ENCODE measurements at places on chromosomes 16 and 17.

GRCh38 chr17:75645889-75646637, 12.8 kb downstream of the SMIM5 start:
- DNase-seq: no peak

DNA sequence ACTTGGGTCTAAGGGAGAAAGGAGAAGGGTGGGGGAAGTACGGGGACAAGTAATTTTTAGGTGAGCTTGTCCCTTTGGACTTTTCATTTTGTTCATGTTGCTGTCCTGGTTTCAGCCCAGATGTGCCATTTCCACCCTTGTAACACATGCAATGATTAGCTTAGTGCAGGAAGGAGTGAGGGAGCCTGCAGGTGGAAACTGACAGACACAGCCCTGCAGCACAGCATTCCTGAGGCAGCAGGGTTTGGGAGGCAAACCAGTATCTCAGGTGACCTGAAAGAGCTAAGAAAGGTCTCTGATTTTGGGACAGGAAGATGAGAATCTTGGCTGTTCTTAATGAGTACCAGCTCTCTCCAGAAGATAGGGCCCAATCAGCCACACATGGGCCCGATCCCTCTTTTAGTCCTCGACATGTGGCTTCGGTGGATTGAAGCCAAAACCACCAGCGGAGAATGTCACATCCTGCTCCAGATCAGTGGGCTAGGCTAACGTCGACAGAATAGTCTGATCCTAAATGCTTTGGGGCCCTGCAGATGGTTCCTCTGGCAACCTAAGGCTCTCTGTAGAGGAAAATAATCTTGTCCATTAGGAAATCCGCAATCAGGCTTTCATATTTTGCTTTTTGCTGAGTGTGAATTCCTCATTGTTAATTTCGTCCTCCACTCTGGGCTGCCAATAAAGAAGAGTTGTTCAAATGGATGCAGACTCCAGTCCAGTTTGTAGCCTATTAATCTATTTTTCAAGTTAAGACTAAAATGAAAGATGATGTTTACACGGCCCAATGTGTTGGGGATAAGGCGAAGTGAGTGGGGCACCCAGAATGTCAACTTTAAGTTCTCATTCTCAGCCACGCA, 3.8 kb upstream of the RNF157 start:
- no peak for DNase-seq

DNA sequence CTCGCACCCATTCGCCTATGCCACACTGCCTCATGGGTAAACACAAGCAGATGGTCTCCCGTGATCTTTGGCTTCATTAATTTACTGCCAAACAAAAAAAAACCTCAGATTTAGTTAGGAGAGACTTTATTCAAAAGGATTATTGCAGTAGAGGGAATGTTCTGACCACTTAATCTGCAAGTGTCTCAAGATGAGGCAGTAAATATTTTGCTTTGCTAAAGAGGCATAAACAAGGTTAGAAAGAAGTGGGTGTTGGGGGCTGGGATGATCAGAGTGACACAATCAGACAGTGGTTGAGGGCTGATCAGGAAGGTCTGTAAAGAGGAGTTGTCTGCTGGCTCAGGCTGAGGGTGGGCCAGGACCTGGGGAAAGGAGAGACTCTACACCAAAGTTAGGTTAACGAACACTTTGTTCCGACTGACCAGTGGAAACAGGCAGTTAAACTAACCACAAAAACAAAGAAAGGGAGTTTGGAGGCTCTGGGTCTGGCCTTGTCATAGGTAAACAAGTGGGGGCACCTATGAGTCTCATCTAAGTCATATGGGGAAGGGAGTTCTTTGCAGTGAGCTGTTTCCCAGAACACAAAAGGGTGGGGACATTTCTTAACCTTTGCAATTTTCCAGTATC, 28.5 kb downstream of the HSD17B2 start:
- DNase-seq: no peak

DNA sequence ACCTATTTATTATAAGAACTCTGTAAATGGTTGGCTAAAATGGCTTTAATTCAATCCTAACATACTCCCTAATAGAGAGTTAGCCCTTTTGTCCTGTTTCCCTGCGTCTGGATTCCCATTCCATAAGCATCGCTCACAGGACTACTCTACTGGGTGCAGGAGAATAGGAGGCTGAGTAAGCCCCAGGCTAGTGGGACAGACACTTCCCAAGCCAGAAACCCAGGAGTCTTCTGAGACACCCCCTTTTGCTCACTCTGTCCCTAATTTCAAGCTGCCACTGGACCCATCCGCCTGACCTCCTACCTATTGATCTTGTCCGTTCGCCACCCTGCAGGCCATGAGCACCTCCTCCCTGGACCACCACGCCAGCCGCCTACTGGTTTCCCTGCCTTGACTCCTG, 16.7 kb upstream of the TOB1 start:
- DNase-seq: no peak

DNA sequence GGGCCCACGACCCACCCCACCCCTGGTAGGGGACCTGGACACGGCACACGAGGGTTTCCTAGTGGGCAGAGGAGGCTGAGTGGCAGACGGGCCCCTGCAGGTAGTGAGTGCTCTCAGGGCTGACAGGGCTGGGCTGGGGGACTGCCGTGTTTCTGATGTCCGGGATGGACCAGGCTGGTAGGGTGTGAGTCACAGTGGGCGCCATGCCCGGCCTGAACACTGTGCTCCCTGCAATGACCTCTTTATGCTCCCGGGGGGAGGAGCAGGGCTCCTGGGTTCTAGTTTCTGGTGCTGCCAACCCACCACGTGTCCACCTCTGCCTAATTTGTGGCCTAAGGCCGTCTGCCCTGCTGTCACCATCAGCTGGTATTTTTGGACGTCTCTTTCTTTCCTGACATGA, 26.3 kb downstream of the ARHGAP23 start:
- no peak for DNase-seq

DNA sequence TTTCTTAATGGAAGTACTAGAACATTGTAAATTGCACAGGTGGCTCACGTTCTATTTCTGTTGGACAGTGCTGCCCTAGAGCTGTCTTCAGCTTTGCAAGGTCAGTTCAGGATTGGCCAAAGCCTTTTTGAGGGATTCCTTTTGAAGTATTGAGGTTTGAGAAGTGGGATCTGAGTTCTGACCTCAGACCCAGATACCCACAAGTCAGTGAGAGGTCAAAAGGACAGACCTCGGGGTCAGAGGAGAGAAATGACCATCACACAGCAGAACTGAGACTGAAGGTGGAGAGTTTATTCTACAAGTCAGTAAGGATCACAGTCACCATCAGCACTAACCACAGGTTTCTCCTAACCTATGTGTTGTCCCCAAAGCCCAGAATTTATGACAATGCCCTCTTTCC, 1.7 kb downstream of the ACSM5 start:
- DNase-seq: no peak

DNA sequence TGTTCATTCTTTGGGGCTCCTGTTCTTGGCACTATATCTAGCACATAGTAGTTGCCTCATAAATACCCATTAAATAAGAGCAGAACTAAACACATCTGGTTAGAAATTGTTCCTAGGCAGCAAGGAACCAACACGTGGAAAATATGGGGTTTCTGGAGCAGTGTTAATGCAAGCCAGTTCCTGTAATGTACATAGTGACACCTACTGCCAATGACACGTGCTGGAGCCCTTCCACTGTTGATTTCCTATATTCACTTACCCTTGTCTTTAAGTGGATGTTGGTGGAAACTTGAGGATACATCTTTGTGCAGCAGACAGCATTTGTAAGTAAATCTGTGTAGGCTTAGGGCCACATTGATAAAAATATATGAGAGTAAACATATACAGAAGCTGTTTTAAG, 1.6 kb upstream of the IRF8 start:
- no peak for DNase-seq

- no peak for DNase-seq
Measured at GRCh38 chr16:79008869-79009179, 591.7 kb downstream of the MAF start.

GRCh38 chr16:86931410-86931941, 353.1 kb downstream of the FOXL1 start:
- DNase-seq: no peak

DNA sequence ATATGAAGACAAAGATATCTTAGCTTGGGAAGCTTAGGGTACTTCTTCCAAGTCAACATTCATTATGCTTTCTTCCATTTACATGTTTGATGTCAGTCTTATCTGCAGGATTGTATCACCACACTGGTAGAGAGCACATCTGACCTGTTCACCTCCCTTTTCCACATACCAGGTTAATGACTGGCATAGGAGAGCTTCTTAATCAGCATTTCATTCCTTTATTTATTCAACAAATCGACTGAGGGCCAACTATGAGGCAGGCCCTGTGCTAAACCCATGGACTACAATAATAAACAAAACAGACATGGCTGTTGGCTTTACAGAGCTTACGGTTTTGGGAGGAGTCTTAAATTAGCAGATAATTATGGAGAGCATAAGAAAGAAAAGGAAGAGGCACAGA, 378.1 kb upstream of the CDH11 start:
- no peak for DNase-seq

GRCh38 chr16:56613706-56614105, 5.3 kb downstream of the MT2A start:
- no peak for DNase-seq

DNA sequence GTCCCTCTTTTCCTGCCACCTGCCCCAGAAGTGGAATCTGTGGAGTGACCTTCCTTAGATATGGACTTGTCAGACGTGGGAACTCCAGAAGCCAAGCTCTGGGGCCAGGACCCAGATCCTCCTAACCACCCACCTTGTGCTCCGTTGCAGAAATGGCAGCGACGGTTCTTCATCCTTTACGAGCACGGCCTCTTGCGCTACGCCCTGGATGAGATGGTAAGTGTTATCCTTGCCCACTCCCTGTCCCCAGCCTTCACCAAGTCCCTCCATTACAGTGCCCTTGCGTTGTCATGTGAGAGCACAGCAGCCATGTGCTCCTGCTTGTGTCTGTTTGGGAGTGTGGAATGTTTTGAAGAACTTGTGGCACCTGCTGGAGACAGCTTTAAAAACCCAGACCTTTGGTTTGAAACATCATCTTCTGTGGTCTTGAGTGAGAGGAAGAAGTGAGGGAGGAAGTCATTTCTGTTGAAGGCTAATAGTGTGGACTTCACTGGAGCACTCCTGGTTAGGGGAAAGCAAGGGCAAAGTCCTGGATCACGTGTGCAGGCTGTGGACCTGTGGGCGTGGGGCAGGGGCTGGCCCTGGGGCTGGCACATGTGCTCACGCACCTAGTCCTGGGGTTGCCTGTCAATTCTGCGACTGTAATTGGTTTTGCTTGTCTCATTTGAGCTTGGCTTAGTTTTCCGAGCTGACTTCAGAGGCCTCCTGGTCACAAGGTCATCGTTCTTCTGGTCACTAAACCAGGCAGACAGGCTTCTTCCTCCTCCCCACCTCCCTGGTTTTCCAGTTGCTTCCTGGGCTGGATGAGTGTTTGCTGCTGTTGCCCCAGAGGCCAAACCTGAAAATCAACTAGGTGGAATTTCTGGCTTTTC, 35.8 kb downstream of the MPRIP start:
- no peak for DNase-seq

DNA sequence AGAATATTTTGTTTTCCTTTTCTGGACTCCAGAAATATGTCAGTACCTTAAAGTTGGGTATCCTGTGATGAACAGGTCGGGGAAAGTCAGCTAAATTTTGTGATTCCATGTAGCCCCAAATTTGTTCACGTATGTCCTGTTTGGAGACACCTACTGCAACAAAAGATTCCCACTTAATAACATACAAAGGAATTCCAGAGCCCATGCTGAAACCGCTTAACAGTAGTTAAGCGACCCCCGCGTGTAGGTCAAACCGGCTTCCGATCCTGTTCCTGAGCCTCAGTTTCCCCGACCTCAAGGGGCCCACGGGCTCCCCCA, 477 bp downstream of the MTHFSD start:
- DNase-seq: no peak

GRCh38 chr16:47858333-47858982, 297.3 kb downstream of the ABCC12 start:
- no peak for DNase-seq

- DNase-seq: no peak
Measured at GRCh38 chr16:84329843-84330684, 35.4 kb downstream of the WFDC1 start.

- DNase-seq: no peak
Measured at GRCh38 chr16:60810250-60810649, 1226.0 kb downstream of the CDH8 start.

GRCh38 chr16:10961231-10961630, 16.9 kb downstream of the CLEC16A start:
- DNase-seq: no peak

- peak; percentile 33 for DNase-seq
Measured at GRCh38 chr16:11783319-11784037, 13.6 kb downstream of the ZC3H7A start.

- DNase-seq: no peak
Measured at GRCh38 chr16:80778703-80779102, 25.7 kb downstream of the CDYL2 start.

DNA sequence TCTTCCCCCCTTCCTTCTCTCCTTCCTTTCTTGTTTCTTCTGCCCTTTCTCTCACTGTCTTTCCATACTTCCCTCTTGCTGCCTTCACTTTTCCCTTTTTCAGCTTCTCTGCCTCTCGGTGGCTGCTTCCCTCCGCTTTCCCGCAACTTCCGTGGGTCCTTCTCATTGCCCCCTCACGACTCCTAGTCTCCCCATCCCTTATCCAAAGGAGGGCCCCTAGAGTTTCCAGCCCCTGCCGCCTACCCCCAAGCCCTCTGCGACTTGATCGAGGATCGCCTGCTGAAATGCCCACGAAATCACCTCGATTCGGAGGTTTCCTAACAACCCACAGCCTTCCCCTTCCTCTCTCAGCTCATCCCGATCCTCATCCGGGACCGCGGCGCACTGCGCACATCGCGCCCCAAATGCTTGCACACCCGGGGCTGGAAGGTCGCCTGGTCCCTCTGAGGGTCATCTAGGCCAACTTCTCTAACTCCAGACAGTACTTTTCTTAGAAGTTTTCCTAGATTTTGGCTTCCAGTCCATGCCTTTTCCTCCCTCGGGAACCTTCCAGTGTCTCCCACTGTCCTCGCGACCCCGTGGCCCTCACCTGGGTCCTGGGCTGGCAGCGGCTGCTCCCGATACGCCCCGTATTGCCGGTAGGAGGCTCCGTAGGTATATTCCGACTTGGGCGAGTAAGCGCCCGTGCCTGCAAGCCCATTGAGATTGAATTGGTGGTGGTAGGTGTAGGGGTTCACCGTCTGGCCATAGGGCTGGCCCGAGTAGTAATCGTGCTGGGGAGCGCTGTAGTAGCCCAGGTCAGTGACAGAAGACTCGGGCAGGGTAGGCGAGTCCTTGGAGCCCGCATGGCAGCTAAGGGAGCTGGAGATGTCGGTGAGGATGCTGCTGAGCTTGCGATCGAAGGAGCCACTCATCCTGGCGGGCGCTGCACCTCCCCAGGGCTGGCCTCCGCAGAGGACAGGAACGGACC, 654 bp downstream of the DLX3 start:
- DNase-seq: no peak

DNA sequence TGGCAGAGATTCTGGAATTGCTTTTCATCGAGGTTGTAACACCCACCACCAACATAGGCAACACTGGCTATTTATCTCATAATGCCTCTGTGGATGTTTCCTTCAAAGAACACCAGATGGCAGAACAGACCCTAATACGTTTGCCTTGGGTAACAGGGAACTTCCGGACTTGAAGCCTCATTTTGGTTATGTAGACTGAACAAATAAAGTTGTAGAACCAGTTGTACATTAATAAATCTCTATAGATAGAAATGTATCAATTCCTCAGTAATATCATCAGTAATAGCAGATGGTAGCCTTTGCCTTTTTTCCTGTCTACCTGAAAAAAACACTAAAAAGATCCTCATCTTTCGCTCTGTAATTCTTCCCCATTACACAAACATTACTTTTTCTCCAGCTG, 25.9 kb upstream of the APOH start:
- DNase-seq: peak; percentile 28

- DNase-seq: no peak
Measured at GRCh38 chr17:80858301-80859001, 133.2 kb upstream of the CHMP6 start.
